GOT3 (cell line): ENCODE measurements at places on chromosomes 1 and 21.

GRCh38 chr1:200153277-200154055, 126.0 kb downstream of the NR5A2 start:
- DNase-seq = no peak

- DNase-seq = no peak
Observed at GRCh38 chr1:101147381-101147780, 89.4 kb upstream of the S1PR1 start.

GRCh38 chr1:236922190-236922589, 82.1 kb downstream of the MT1HL1 start:
- no peak for DNase-seq

DNA sequence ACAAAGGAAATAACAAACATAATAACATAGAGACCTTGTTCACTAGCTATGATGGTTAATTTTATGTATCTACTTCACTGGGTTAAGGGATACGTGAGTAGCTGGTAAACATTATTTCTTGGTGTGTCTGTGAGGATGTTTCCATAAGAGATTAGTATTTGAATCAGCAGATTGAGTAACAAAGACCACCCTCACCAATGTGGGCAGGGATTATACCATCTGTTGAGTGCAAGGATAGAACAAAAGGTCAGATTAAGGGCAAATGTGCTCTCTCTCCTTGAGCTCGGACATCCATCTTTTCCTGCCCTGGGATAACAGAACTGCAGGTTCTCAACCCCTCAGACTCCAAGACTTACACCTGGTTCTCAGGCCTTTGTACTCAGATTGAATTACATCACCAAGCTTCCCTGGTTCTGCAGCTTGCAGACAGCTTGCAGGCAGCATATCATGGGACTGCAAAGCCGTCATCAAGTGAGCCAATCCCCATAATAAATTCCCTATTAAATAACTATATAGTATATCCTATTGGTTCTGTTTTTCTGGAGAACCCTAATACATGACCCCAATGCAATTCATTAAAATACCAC, 9.2 kb downstream of the SPATA6 start:
- DNase-seq = no peak

DNA sequence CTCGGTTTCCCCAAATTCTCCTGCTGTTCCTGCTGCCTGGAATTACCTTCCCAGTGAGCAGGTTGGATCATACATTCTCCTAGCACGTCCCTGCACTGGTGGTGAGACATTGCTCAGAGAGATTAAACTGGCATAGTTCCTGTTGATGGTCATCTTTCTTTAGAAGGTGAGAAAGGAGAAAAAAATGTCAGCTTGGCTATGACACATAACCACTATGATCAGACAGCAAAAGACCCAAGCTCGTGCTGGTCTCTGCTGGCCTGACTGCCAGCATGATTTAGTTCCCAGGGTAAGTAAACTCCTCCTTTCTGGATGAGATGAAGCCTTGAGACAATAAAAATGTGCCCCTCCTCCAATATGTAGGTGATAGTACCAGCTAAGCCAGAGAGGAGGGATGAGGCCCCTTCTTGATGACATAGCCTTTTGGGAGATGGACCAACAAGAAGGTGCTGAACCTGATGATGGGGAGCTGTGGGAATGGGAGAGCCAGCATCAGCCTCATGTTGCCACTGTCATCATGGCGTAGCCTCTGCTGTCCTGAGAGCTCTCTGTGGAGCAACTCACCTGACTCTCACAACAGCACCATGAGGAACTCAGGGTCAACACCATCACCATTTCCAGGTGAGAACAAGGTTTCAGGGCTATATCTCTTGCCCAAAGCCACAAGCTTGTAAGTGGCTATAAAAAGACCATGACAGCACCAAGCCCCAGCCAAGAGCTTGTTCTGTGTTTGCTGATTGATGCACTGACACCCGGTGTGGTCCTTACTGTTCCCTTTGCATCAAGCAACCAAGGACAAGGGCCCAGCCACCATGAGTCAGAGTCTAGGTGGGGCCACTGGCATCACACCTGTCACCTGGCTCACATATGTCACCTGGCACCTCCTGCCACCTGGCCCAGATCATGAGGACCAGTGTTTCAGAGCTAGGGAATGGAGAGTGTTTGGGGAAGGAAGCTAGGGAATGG, 200.0 kb downstream of the MATN1 start:
- DNase-seq = no peak

DNA sequence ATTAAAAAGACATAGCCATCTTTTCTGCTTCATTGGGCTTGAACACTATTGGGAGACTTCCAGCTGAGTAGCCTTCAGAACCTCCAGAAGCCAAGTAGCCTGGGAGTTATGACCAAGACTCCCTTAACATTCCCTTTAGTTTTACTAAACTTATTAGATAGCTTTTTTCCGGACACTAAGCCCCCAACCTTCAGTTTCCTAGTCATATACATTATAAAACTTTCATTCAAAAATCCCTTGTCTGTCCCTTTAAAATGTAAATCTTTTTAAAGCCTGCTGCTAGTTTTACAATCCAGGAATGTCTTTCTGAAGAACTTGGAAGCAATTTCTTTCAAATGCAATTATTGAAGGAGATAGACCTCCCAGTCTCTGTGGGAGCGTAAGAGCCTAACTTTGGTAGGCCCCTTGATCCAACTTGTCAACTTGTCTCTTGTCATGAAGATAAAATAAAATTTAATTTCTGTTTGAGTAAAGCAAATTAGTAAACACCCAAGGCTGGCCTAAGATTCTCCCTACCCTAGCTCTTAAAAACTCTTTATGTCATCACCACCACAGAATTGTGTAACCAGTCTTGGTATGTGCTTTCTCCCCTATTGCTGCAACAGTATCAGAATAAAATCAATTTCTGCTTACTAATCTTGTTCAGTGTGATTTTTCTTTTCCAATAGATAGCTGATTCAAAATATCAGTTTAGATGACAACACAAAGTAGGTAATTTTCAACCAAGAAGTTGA, 796.2 kb downstream of the PLA2G4A start:
- DNase-seq = no peak

- DNase-seq = no peak
Observed at GRCh38 chr21:45020629-45021427, 53.6 kb upstream of the ADARB1 start.

DNA sequence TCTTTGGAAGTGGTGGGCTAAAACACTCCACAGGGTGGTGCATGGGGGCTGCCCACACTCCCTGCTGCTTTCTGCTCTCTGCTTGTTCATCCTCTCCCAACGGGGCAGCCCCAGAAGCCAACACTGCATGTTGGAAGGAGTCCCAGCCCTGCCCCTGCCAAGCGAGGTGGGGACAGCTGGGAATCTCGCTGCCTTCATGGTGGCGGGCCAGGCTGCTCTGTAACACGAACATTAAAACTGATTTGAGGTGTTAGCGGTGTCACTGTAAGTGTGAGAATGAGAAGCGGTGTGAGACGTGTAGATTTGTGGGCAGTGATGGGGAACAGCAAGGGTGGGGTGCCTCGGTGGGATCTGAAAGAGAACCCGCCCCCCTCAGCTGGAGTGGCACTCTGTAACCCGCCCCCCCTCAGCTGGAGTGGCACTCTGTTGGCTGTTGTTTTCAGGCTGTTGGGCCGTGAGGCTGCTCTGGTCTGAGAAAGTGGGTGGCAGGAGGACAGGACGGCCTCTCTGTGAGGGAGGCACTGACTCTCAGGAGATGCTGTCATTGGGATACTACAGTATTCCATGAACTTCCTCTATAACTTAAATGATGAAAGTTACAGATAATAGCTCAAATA, 80.9 kb downstream of the PCBP3 start:
- DNase-seq = no peak

- no peak for DNase-seq
Observed at GRCh38 chr1:213268221-213268620, 217.2 kb downstream of the RPS6KC1 start.

GRCh38 chr1:58754683-58755467, 29.0 kb downstream of the JUN start:
- no peak for DNase-seq

GRCh38 chr1:226563666-226564065, 15.1 kb downstream of the STUM start:
- no peak for DNase-seq

GRCh38 chr1:202811296-202812175, 782 bp downstream of the PCAT6 start:
- DNase-seq = no peak
